ENCODE measurements at places on chromosomes 2 and 18.

DNA sequence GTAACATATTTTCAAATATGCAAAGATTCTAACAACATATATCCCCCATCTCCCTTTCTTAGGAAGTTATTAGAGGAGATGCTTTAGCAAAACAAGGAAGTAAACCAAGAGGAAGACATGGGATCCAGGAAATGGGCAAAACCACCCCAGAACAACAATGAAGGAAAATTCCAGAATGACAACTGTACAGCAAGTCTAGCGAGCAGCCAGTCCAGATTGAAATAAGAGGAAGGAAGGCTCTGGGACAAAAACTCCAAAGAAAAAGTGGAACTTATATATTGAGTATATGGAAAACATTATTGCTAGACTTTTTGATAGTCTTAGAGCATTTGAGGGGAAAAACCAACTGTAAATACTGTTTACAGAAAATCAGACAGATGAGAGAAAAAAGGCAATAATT lies 2.9 kb upstream of the ARPC2 start:
- DNase-seq: no peak

DNA sequence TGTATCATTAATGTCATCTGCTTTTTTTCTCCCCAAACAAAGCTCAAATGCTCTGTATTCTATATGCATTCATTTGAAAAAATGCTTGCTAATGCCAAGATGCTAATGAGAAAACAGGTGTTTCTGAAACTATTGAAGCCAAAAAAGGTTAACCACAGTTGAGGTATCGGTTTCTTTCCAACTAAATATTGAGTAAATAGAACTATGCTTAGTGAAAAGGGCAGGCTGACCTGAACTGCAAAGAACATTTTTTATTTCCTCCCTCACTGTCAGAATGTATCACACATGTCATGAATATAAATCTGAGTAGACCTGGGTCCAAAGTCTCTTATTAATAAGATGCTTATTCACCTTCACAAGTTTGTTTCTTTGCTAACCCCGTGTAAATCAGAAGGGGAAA lies 866.6 kb downstream of the CPS1 start:
- no peak for DNase-seq

DNA sequence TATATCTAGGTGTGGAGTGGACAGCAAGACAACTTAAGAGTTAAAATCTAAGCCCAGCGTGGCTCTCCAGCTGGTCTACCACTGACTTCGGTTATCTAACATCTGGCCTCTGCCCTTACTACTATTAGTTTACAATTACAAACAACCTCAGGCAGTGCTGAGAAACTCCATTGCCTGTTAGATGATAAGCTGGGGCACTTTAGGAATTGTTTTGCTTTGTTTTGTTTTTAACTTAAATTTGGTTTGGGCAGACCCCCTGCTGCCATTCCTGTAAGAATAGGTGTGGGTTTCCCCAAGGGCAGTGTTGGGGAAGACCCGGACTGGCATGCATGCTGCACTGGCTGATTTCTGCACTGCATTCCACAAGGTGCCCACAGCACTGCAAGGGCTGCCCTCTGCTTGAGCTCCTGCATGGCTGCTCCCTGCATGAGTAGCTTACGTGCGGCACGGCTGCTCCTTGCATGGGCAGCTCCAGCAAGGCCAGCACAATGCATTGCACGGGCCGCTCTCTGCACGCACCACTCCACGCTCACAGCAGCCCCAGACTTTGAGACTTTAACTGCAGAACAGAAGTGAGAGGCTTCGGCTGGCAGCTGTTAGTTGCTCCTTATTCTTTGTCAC lies 74.2 kb upstream of the SERTAD2 start:
- DNase-seq: no peak

DNA sequence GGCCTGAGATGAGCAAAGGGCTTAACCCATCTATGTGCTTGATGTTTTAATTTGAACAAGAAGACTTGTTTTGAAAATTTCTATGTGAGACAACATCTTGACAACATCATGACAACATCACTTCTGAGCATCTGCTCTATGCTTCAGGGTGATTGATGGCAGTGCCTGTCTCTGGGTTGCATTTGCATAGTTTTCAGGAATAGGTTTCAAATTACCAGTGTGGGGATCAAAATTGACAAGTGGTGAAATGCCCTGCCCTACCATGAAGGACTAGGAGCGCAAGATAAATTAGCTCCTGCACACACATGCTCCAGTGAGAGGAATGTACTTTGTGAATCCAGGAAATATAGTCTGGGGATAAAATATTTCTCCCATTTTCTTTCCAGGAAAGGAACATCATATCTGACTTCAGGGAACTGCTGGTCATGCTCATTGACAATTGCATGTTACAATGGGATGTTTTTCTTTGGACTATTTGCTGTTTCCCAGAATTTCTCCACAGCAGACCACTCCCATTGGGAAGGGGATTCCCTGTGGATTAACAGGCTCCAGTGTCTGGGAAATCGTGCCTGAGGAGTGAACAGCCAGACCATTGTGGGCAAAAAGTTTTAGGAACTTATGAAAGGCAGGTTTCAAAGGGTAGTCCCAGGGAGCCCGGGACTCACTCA lies 45.3 kb upstream of the IL1R2 start:
- no peak for DNase-seq

DNA sequence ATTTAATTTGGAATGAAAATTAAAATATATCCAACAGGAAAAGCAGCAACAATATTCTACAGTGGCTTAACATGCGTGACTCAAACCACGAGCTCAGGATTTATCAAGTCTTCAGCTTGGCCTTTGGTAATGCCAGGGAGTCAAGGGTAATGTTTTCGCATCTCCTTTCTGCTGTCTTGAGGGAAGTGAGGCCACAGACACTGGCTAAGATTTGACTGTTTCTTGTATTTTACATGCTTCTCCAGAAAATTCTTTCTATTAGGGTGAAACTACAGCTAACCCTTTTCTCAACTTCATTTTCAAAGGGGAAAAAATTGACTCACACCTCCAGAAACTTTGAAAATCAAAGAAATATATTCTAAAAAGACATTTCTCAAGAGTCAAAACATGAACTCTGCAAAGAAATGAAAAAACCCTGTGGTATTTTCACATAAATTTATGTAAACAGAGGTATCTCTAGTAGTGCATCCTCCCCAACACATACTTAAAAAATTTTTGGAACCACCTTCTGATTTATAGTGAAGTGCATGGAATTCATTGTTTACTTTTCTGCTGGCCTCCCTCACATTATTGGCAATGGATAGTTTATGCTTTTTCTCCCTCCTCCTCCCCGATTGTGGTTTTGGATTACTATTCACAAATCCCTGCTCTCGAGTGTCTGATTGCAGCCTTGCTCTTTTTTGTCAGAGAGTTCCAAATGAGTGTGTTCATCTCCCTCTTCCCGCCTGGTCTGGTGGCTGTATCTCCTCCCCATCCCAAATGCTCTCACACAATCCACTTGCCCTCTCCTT lies 48.7 kb downstream of the DPP4 start:
- no peak for DNase-seq

- DNase-seq: no peak
These were observed 31.1 kb downstream of the SLC40A1 start for GRCh38 chr2:189549449-189549832.

- DNase-seq: no peak
These were observed 18.1 kb downstream of the TMEM163 start for GRCh38 chr2:134700730-134701129.

DNA sequence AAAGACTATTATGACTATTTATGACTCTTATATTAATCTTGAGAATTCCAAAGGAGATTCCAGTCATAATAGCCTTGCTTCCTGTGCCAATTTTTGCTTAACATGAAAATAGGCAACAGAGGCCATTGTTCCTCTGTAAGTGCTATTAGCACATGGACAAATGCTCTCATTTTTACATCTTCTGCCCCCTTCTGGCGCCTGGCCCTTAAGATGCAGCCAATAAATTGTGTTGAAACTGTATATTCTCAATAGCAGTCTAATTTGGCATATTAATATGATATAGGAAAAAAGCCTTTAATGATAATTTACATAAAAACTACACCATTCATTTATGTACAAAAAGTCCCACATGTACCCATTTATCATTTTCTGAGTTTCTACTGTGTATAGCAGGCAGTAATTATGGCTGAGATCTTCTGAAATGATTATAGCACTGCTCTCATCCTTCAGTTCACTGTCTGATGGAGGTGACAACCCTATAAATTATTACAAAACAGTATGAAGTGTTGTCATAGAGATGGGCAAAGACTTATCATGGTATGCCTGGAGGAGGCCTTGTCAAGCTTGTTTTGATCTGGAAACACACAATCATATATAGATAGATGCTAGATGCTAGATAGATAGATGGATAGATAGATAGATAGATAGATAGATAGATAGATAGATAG lies 613.3 kb downstream of the TSN start:
- no peak for DNase-seq

DNA sequence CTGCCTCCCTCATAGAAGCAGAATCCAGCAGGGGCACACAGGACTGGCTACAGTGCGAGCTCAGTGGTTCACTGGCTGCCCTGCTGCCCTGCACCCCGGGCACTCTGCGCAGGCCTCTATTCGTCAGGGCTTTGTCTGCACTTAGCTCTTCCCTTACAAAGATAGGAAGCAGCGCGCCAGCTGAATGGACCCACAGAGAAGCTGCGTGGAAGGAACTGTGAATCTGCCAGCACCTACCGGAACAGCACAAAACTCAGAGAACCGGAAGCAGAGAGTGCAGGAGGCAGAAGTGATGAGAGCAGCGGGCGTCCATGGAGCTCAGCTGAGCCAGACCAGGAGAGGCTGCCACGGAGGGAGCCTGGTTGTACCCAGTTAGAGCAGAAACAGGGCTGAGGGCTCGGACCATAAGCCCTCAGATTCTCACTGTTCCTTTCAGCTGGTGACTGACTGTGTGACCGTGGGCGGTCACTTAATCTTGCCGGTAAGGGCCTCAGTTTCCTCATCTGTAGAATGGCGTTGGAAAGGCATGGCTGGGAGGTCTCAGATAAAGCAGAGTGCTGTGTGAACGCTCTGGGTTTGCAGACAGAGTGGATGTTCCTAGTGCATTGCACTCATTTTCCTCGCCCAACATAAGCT lies 23.1 kb upstream of the SLC66A3 start:
- no peak for DNase-seq

DNA sequence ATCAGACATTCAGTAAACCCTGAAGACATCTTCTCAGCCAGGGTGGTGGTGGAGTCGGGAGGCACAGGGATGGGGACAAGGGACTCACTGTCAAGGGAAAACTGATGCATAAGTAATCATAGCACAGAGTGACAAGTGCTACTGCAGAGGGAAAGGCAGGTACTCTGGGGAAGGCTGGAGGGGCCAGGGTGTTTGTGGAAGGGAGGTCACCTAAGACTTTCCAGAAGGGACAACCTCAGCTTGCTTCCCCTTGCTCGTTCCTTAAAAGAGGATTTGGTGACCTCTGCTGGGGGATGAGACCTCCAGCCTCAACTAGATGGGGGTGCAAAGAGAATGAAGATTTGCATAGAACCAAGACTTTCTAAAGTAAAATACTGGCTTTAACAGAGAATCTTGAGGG lies 99.5 kb downstream of the SLC4A3 start:
- no peak for DNase-seq

DNA sequence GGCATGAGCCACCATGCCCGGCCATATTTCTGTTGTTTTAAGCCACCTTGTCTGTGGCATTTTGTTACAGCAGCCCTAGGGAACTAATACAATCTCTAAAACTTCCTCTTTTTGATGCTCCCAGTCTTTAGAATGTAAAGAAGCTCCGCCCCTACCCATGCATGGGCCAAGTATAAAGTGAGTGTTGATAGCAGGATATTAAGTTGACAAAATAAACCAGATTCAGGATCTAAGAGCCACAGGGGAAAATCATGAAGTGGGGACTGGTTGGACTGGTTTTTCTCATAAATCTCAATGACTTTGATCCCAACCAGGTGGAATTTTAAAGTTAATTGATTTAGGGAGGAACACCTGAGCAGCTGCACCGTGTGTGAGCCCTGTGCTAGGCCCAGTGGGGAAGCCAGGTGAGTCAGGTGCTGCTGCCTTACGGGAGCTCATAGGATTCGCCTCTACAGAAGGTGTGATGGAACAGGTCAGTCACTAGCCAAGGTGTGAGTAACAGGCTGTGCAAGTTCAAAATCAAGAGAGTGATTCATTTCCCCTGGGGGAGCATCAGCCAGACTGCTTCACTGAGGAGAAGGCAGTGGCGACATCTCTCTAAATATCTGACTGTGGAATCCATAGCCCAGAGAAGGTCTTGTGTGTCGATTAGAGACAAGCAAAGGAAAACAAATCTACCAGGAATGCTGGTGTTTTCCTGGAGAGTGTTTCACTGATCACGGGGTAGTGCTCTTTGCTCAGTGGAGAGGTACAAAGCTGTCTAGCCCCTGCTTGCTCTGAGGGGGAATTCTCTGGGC lies 63.0 kb upstream of the MSH2 start:
- DNase-seq: no peak

GRCh38 chr18:39238981-39239660 lies 1673.5 kb upstream of the CELF4 start:
- no peak for DNase-seq

DNA sequence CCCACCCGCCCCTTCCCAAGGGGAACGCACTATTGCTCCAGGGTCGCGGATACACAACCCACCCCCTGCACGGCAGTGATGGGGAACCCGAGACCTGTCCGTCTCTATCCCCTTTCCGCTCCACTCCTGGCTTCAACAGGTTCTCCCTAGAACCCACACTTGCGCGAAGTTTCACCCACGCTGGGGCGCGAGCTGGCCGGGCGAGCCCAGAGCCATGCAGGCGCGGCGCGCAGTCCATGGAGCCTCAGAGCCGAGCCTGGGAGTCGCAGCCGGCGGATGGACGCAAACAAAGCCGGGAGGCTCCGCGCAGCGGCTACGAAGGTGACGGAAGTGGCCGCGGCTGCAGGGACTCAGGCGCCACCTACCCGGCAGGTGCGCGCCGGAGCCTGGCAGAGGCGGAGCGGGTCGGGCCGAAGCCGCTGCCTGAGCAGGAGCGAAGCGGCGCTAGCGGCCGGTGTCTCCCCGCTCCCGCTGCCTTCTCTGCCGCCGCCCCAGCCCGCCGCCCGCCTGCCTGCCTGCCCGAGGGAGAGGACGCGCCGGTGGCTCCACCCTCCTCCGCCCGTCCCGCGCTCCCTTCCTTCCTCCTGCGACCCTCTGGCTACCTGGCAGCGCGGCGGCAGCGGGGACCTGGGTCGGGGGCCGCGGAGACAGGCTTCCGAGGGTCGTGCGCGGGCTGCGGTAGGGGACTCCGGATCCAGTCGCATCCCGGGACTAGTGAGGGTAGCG lies 14.0 kb downstream of the ALPG start:
- no peak for DNase-seq

- DNase-seq: no peak
These were observed 127.3 kb downstream of the UPP2 start for GRCh38 chr2:158228943-158229508.

DNA sequence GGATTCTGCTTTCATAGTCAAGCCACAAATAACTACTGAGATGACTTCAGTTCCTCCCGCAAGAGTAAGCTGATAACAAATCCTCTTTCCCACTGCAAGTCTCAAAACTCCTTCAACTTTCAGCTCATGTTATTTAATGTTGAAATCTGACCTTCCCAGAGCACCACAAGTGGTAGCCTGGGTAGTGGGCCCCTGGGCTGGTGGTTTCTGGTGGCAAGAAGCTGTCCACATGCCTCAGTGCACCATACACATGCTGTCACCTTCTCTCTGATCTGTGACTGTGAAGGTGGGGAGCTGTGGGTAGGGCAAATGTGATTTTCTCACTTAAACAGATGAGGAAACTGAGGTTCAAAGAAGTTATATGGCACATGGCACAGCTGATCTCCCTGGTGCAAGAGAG lies 246.1 kb upstream of the EPAS1 start:
- DNase-seq: no peak

- no peak for DNase-seq
These were observed 640.1 kb downstream of the EPHA4 start for GRCh38 chr2:220932041-220932440.
